ENCODE measurements at places on chromosomes 11 and 22.

DNA sequence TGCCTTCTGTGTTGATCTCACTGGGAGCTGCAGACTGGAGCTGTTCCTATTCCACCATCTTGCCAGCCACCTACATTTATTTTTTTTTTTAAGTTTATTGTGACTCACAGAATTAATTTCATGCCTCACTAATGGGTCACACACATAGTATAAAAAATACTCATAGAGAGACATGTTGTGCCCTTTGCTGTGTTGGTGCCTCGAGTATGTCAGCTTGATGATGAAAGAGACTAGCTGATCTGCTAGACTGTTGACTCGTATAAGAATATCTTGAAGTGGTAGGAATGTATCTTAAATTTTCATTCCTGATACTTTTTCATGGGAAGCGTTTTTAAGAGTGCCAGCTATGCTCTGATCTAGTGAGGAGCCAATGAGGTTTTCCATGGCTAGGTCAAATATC lies 28.6 kb upstream of the AMPD3 start:
- no peak for DNase-seq

GRCh38 chr11:129268371-129268770 lies 76.2 kb upstream of the ARHGAP32 start:
- DNase-seq, result no peak

- DNase-seq, result no peak
These were observed 15.9 kb upstream of the OR6M1 start for GRCh38 chr11:123822032-123822431.

- DNase-seq, result no peak
These were observed 13.6 kb downstream of the FJX1 start for GRCh38 chr11:35631891-35632290.

DNA sequence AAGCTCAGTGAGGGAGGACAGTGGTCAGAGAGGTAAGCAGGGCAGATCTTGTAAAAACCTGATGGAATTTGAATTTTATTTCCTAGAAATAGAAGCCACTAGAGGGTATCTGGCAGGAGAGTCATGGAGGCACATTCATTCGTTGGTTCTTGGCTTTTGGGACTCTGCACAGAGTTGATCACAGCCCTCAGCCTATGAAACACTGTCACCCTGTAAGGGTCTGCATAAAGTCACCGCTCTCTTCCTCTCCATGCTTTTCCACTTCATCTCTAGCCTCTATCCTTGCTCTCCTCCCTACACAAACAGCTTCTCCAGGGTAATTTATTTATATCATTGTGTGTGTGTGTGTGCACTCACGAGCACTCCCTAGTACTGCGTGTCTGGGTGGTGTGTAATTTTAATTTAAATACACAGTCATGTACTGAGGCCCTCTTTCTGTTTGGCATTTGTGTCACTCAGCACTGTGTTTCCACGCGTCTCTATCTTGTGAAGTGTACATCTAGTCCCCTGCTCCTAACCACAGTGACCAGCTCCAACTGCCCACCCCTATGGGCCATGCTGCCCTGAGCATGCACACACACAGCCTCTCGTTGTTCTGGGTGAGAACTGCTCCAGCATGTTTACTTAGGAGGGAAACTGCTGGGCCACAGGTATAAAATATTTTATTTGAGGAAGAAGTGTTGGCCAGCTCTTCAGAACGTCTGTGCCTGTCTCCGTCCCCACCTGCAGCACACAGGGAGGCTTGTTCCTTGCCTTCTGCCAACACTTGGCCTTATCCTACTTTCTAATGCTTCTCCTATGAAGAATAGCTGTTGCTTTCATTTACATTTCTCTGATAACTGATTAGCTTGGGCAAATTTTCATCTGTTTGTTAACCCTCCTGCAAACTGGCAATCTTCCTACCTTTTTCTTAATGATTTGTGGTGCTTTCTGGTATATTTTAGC lies 4.5 kb downstream of the KCNQ1OT1 start:
- DNase-seq, result no peak

GRCh38 chr11:132122735-132123134 lies 752.3 kb downstream of the NTM start:
- DNase-seq, result no peak

DNA sequence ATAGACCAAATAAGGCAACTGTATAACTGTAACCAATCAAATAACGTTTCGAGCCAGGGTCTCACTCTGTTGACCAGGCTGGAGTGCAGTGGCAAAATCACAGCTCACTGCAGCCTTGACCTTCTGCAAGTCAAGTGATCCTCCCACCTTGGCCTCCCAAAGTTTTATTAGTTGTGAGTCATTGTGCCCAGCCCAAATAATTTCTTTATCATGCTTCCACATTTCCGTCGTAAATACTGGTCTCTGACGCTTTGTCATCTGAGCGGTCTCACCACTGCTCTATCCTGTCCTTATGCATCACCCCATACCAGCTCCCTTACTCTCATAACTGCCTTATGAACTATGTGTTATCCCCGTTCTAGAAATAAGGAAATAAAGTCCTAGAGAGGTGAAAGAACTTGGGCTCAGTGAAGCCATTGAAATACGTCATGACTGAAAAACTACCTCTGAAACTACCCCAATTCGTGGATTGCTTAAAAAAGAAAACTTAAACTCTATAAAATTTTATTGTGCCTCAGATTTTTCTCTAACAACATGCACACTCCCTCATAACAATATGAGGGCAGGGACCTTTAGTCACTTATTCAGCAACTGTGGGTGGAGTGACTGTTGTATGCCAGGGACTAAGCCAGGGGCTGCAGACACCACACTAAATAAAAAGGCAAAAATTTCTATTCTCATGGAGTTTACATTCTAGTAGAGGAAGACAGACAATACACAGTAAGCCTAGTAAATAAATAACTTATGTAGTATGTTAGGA lies 15.8 kb upstream of the RTN4RL2 start:
- DNase-seq, result no peak

GRCh38 chr22:28375761-28376534 lies 303.7 kb downstream of the TTC28 start:
- DNase-seq, result no peak

- DNase-seq, result no peak
These were observed 925.4 kb downstream of the BRD1 start for GRCh38 chr22:48902001-48902869.

- DNase-seq, result no peak
These were observed 57.2 kb downstream of the GUCY1A2 start for GRCh38 chr11:106961048-106961447.

GRCh38 chr11:121420398-121420797 lies 31.7 kb upstream of the SORL1 start:
- DNase-seq, result no peak

- DNase-seq, result no peak
These were observed 12.8 kb downstream of the SCYL1 start for GRCh38 chr11:65537620-65538231.

GRCh38 chr11:59801981-59802638 lies 8.5 kb downstream of the MRPL16 start:
- DNase-seq, result no peak

- DNase-seq, result no peak
These were observed 117.9 kb downstream of the KCNQ1OT1 start for GRCh38 chr11:2581931-2582350.

DNA sequence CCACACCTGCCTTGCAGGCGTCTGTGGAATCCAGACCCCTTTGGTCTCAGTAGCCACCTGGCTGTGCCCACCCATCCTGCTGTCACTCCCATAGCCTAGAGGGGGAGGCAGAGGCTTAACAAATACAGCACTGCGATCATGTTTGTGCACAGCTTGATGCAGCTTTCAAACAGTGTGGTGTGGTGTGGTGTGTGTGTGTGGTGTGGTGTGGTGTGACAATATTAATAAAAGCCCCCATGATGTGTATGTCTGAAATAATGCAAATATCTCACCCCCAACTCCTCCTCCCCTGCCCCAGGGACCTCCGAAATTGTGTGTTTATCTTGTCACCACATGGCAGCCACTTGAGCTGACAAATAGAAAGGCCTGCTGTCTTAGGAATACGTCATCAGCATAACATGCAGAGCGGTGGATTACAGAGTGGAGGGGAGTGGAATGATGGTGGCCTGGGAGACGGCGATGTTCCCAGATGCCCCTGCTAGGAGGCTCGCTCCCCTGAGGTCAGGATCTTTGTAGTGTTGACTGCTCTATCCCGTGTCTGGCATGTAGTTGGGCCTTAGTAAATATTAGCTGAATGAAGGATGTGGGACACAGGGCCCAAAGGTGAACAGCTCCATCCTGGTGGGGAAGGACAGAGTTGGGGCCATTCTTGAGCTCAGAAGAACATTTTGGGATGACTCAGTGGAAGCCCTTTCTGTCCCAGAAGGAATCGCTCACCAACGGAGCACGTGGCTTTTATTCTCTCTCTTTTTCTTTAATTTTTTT lies 2.8 kb downstream of the PDXP start:
- DNase-seq, result no peak

DNA sequence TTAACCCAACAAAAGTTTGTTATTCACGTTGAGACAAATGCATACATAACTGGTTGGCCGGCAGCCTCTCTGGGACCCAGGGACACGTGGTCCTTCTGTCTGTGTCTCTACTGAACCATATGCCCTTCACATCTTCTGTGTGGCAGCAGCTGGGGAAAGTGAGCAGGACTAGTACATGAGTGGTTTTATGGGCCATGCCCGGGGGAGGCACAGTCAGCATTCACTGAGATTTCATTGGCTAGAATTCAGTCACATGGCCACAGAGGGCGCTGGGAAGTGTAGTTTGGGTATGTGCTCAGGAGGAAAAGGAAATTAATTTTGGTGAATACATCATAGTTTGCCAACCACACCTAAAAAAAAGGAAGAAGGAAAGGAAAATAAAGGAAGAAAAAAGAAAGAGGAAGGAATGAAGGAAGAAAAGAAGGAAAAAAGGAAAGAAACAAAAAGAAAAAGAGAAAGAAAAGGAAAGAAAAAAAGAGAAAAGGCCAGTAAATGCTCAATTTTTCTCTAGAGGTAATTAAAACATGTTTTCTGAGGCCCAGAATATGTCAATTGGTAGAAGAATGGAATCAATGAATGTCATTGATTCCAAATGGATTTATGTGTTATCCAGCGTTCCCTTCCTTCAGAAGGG lies 55.9 kb upstream of the KIRREL3 start:
- DNase-seq, result no peak

DNA sequence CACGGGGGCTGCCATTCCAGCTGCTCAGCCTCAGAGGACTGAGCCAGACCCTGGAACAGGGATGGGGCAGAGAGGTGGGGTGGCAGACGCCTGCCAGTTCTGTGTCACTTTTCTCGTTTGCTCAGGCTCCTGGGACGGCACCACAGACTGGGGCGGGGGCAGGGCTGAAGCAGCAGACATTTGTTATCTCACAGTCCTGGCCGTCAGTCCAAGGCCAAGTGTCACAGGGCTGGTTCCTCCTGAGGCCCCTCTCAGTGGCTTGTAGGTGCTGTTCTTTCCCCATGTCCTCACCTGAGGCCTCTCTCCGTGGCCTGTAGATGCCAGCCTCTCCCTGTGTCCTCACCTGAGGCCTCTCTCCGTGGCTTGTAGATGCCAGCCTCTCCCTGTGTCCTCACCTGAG lies 24.7 kb downstream of the TPCN2 start:
- no peak for DNase-seq

DNA sequence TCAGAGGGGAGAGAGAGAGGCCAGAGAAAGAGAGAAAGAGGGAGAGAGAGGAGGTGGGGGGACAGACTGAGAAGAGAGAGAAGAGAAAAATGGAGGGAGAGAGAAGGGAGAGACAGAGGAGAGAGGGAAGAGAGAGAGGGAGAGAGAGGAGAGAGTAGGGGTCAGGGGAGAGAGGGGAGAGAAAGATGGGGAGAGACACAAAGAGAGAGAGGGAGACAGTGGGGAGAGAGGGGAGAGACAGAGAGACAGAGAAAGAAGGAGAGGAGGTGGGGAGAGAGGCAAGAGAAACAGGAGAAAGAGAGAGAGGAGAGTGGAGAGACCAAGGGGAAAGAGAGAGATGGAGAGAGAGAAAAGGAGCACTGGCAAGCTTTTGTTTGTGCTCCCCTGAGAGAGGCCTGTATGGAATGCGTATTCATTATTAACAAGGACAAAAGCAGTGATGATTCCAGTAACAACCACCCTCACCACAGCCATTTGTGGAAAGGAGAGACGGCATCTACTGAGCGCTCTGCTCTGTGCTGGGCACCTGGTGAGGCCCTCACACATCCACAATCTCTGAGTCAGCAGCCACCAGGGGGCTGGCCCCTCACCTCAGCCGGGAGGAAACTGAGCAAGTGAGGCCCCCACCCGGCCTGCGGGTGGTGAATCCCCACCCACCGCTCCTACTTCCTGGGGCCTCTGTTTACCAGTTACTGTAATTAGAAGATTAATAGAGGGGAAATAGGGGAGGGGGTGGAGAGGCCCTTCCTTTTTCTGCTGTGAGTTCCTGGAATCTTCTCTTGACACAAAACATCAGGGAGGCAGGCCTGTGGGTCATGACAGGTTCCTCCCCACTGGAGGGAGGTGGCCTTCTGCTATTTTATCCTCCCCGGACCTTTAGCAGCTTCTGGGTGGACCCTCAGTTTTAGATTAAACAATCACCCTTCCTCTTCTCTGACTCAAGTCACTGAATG lies 14.6 kb upstream of the MIAT start:
- peak; percentile 61 for DNase-seq

- no peak for DNase-seq
These were observed 73.7 kb downstream of the FLI1 start for GRCh38 chr11:128767591-128768001.

- no peak for DNase-seq
These were observed 34.1 kb downstream of the CSNK2A3 start for GRCh38 chr11:11318961-11319360.

DNA sequence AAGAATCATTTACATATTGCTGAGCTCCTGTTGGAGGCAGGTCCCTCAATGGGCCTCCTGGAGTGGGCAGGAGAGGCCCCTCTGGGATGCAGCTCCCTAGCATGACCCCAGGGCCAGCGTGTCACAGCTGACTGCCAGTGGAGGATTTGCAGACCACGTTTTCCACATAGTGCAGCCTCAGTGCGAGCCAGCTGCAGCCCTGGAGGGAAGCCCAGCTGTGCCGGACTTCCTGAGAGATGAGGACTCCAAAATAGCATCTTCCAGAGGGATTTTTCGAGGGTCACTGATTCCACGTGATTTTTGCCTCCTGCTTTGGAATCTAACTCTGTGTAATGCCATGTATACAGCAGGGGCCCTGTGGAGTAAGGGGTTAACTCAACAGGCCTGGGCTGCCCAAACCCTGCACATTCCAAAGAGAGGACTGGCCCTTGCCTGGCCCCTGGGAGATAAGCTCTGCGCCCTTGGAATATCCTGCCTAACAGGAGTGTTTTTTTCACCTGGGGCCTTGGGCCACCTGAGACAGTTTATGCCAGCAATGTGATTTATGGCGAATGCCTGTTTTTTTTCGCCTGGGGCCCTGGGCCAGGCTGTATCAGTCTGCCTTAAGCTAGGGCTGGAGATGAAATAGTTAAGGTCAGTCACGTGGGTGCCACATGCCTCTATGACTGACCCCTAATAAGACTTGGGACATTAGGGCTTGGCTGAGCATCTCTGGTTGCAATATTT lies 47.4 kb downstream of the RPS6KA4 start:
- DNase-seq, result no peak

GRCh38 chr11:29022676-29023075 lies 914.5 kb downstream of the METTL15 start:
- no peak for DNase-seq

All from activated CD4-positive, CD25-positive, alpha-beta regulatory T cell treated with anti-CD3 and anti-CD28 coated beads, Interleukin-2, amount 50 U/mL, for 16 hours (primary cell).